ENCODE measurements at places on chromosomes 7 and 10.

DNA sequence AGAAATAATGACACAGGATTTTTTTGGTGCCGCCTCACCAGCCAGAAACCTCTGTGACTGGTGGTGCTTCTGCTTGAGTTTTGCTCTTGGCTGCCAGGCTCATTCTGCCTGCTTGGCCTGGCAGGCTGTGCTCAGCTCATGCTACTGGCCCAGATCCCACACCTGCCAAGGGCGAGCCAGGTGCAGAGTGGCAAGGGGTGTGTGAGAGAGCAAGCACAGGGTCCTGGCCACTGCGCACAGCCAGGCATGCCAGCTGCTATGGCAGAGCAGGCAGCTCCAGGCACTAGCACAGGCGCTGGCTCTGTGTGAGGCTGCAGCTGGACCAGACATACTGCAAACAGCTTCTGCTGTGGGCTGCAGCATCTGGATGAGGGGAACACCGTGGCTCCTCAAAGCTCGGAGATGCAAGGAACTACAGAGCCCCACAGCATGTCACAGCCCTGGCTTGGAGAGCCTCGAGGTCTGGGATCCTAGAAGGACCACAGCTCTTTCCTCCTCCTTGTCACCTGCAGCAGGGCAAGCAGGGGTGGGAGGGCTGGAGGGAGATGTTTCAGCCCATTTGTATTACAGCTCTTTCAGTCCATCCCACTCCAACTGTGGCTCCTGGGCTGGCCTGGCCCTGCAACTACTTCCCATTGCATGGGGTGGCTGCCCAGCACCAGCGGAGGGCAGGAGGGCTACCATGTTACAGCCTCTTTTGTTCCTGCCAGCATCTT lies 313.4 kb upstream of the SEMA3C start:
- no peak for DNase-seq
- no peaks in the 10 kb centered on the region for H3K27me3 ChIP-seq
- no peaks in the 10 kb centered on the region for H3K4me1 ChIP-seq
- no peak overlapping the region for H3K4me3 ChIP-seq

GRCh38 chr10:28594406-28594805 lies 61.5 kb downstream of the WAC start:
- DNase-seq, result no peak
- H3K4me3 ChIP-seq, result no peak overlapping the region
- peaks cover 30% of the 10 kb centered on the region for H3K36me3 ChIP-seq
- no peaks in the 10 kb centered on the region for H3K27me3 ChIP-seq
- H3K27ac ChIP-seq, result no peak overlapping the region
- H3K4me1 ChIP-seq, result no peaks in the 10 kb centered on the region

DNA sequence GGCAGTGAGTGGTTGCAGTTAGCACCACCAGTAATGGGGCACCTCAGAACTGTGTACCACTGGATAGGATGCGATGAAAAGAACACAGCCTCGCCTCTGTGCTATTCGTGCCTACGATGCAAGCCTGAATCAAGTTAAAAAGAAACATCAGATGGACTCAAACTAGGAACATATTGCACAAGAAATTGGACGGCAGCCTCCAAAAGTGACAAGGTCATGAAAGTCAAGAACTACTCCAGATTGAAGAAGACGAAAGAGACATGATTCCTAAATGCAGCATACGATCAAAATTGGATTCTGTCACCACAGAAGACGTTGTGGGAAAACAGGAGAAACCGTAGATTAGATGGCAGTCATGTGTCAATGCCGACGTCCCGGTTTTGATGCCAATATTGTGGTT lies 648.1 kb upstream of the FOXK1 start:
- H3K4me1 ChIP-seq, result no peaks in the 10 kb centered on the region
- no peaks in the 10 kb centered on the region for H3K27me3 ChIP-seq
- H3K27ac ChIP-seq, result no peak overlapping the region
- H3K36me3 ChIP-seq, result no peaks in the 10 kb centered on the region
- H3K4me3 ChIP-seq, result no peak overlapping the region

- H3K36me3 ChIP-seq, result no peaks in the 10 kb centered on the region
- DNase-seq, result no peak
- no peak overlapping the region for H3K27ac ChIP-seq
- no peaks in the 10 kb centered on the region for H3K27me3 ChIP-seq
Measured at GRCh38 chr7:77822269-77822668, 23.7 kb downstream of the PHTF2 start.

DNA sequence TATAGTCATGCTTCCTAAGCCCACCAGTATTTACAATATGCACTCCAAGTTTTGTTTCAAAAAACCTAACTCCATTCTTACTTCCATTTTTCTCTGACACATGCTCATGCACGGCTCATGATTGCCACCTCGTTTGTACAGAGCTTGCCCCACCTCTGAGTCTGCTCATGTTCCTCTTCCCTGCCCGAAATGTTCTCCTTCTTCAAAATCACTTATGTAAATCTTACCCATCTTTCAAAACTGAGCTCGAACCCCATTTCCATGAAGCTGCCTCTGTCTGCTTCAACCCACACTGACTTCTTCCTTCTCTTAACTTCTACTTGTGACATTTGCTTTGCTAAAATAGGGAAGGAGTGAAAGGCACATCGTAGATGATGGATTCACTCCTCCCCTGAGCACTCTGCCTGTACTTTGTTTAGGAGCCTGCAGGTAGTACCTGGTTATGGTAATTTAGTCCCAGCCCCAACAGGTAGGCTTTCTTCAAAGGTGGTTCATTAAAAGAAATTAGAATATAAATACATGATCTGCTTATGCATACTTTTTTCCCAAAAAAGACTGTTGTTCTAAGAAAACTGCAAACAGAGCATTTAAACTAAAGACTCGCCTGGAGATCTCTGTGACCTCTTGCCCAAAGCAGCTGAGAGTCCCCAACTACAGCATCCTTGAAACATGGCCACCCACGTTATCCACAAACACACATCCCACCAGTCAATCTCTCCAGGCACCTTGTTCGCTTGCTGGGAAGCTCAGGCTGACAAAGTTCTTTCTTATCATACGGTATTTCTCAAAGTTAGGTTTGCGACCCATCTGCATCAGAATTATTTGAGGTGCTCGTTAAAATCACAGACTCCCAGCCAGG lies 172.0 kb downstream of the DGKI start:
- H3K27me3 ChIP-seq, result no peaks in the 10 kb centered on the region
- no peaks in the 10 kb centered on the region for H3K4me1 ChIP-seq
- H3K4me3 ChIP-seq, result no peak overlapping the region

DNA sequence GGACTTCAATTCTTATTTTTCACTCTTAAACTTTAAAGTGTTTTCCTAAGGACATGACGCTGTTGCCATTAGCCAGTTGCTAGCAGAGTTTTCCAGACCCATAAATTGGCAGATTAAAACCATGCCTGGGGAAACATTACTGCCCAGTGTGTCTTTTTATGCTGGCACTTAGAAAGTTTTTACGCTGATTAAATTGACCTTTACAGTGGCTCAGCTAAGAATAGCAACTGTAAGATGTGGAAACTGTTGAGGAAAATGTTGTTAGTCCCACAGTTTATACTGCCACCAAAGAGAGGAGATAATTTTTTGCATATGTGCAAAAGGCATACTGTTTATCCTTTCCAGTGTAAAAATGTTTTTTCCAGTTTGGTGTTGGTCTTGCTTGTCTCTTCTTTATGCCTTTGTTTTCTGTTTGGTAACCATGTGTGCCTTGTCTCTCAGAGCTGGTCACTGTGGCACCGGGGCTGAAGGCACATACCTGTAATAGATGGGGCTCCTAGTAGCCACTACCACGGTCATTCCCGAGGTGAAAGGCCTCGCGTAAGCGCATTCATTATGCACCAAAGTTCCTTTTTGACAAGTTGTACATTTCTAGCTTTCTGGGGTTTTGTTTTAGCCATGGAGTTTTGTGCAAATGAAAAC lies 45.3 kb downstream of the CYP17A1 start:
- H3K4me1 ChIP-seq, result peaks cover 68% of the 10 kb centered on the region
- H3K27me3 ChIP-seq, result no peaks in the 10 kb centered on the region
- H3K36me3 ChIP-seq, result no peaks in the 10 kb centered on the region
- H3K27ac ChIP-seq, result peak overlapping the region; percentile 31
- no peak for DNase-seq
- H3K4me3 ChIP-seq, result no peak overlapping the region

DNA sequence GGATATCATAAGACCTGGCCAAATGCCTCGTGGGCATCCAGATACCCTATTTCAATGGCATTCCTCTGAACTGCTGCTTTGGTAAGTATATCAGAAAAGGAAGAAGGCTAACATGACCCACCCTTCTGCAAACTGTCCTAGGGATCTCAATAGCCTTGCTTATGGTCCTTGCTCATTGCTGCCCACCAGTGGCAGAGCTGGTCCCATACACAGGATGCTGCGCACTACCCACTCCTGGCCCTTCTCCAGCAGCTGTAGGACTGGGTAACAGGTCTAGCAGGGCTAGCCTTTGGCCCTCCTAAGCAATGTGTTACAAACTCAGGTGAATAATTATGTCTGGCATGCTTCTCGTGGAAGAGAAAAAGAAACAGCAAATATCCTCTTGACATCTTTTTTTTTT lies 72.5 kb downstream of the C10orf90 start:
- no peaks in the 10 kb centered on the region for H3K36me3 ChIP-seq
- no peaks in the 10 kb centered on the region for H3K4me1 ChIP-seq
- DNase-seq, result no peak
- no peak overlapping the region for H3K4me3 ChIP-seq

DNA sequence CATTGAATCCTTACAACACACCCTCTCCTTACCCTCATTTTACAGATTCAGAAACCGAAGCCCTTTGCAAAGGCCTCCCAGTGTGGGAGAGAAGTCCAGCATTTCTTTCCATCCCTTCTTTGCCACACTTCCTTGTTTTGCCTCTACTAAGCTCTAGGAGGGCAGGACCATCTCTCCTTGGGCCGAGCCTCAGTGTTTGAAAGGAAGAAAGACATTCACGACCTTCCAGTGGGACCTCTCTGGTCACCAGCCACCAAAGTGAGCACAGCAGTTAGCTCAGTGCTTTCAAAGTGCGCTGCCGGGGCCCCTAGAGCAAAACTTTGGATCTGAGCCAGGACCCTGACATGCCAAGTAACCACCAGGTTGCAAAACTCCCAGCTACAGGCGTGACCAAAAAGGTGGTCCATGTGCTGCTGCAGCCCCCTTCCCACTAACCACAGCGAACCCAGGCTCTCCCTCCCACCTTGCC lies 12.4 kb downstream of the CTBP2 start:
- H3K27me3 ChIP-seq, result no peaks in the 10 kb centered on the region
- H3K4me3 ChIP-seq, result peak overlapping the region; percentile 23
- H3K4me1 ChIP-seq, result peaks cover 73% of the 10 kb centered on the region
- DNase-seq, result peak; percentile 84
- H3K27ac ChIP-seq, result peak overlapping the region; percentile 89

GRCh38 chr10:126674741-126675515 lies 4.4 kb upstream of the C10orf90 start:
- DNase-seq, result no peak
- no peaks in the 10 kb centered on the region for H3K4me1 ChIP-seq
- H3K27me3 ChIP-seq, result no peaks in the 10 kb centered on the region
- H3K27ac ChIP-seq, result no peak overlapping the region

GRCh38 chr7:125568799-125569198 lies 639.2 kb upstream of the POT1 start:
- H3K27ac ChIP-seq, result no peak overlapping the region
- no peaks in the 10 kb centered on the region for H3K4me1 ChIP-seq
- H3K4me3 ChIP-seq, result no peak overlapping the region
- H3K36me3 ChIP-seq, result no peaks in the 10 kb centered on the region
